ENCODE measurements at places on chromosomes 12 and 14.

- DNase-seq: no peak
These were observed 3.5 kb downstream of the RPS6KL1 start for GRCh38 chr14:74919421-74920165.

DNA sequence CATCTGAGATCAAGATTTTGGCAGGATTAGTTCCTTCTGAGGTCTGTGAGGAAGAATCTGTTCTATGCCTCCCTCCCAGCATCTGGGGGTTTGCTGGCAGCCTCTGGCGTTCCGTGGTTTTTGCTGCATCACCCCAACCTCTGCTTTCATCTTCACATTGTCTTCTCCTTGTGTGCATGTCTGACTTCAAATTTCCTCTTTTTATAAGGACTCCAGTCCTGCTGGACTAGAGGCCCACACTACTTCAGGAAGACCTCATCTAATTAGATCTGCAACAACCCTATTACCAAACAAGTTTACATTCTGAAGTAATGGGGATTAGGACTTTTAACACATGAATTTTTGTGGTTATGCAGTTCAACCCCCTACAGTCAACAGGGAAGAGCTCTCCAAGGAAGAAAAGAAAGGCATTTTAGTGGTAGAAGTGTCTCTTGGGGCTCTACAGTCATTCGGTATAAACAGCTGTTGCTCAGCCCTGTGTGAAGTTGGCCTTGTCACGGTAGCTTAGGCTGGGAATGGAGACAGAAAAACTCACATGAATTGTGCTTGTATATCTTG, 89.7 kb downstream of the CAND1 start:
- DNase-seq: no peak

DNA sequence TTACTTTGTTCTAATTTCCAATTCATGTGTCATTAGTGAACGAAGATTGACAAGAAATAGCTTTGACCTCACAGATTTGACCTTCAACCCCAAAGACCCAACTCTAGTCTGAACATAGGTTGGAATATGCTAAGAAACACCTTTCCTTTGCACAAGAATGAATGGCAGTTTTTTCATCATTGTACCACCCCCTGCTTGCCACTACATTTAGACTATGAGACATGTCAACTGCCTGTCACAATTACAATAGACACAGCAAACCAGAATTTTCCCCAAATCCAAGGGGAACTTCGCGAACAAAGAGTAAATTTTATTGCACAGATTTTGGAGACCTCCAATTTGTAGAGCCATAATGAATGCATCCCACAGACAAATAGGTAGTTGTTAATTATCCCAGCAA, 535.4 kb downstream of the PRKD1 start:
- DNase-seq: no peak

DNA sequence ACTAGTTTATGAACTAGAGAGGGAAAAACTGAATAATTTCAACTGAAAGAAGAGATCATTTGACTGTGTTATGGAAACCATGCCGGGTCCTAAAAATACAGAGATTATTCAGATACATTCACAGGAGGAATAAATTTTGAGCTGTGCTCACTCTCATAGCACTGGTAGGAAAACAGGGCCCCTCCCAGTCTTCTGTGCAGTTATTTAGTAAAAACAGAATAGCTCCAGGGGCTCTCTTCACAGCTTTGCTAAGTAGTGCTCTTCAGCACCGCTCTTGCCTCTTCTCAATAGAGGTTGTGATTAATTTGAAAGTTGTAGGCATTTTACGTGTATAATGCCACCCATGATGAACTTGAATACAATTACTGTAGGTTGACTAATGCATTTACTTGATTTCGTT, 435.9 kb upstream of the PDE3A start:
- DNase-seq: no peak

DNA sequence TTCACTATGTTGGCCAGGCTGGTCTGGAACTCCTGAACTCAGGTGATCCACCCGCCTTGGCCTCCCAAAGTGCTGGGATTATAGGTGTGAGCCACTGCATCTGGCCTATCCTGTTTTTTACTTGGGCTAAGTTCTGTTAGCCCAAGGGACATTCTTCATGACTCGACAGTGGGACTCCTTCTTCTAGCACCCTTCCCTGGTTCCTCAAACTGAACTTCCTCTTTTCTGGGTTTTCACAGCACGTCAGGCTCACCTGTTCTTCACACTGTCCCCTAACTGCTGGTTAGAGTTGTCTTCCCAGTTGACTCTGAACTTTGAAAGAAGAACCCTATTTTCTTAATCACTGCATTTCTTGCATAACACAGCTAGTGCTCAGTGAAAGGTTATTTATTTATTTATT, 22.5 kb downstream of the CABP1 start:
- no peak for DNase-seq

DNA sequence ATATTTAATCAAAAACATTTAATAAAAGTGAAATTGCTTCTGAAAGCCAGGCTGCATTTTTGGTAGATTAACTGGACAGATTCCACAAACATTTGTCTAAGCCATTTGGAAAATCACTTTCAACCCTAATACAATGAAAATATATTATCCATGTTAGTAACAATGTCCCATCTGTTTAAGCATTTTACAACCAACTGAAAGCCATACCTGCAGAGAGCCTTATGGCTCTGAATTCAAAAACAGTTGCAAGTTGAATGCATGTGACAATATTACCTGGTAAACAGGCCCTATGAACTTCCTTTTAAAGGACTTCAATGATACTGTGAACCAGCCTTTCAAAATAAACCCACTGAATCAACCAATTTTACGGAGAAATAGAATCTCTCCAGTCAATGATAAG, 468.1 kb downstream of the BTG1 start:
- DNase-seq: no peak

GRCh38 chr12:29073631-29074239, 75.3 kb upstream of the FAR2 start:
- DNase-seq: no peak

- no peak for DNase-seq
These were observed 27.4 kb upstream of the BATF start for GRCh38 chr14:75494896-75495295.

DNA sequence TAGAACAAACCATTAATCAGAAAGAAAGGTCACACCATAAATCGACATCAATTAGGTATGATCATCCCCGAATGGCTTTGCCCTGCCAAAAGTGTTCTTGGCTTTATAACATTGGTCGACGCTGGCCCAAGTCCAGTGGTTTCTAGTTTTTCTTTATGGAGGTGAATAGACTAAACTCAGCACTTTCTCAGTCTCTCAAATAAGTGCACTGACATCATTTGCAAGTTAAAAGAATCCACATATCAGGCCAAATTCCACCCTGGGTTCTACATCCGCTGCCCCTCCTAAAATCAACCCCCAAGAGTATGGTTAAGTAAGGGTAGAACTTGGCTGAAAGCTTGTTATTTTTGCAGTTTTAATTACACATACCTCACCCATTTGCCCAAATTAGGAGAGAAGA, 314.3 kb downstream of the C12orf75 start:
- no peak for DNase-seq

DNA sequence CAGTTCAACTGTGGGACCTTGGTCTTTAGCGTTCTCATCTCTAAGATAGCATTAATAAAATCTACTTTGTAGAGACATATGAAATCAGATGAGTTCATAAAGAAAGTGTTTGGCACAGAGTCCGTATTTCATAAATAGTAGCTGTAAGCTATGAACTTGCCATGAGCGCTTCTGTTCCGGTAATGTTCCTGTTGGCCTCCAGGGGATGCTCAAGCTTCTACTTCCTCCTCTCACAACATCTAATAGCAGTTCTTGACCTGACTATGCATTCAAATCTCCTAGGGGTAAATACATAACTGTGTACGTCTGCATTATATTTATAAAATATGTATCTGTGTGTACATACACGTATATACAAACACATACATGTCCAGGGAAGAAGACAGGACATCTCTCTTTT, 288.2 kb upstream of the TMPO start:
- no peak for DNase-seq

GRCh38 chr12:16586350-16587109, 19.4 kb downstream of the LMO3 start:
- DNase-seq: no peak

DNA sequence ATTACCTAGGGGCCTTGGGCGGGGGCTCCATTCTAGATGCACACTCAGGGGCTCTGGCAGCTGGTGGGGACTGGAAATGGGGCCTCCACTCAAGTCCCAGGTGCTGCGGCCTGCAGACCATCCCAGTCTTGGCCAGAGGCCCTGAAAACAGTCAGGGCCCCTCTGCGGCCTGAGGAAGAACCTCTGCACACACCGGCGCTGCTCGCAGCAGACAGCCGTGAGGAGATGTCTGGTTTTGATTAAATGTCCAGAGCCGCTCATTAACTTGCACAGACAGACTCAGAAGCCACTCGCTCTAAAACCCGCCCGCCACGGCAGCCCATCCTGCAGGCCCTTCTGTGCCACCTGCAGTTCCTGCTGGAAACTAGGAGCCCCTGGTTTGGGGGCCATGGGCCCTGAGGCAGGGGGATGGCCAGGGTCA, 36.4 kb upstream of the NCOR2 start:
- no peak for DNase-seq

GRCh38 chr12:31818623-31819268, 89.9 kb upstream of the AMN1 start:
- DNase-seq: no peak

GRCh38 chr12:3032770-3033538, 44.2 kb upstream of the TSPAN9 start:
- no peak for DNase-seq

DNA sequence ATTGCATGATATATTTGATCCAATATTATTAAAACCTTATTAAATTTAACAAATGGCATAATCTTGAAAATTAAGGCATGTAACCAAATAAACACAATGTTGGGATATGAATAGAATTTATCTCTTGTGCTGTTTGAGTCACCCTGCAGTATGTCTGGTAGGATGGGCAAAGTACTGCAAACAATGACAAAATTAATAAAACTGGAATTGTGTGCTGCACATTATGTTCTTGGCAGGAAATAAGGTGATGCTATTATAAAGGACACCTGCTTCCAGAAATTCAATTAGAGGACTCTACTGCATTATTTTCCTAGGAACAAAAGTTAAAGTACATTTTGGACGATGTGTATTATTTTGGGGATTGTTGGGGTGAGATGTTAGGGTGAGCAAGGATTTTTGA, 132.7 kb downstream of the PPFIA2 start:
- no peak for DNase-seq

DNA sequence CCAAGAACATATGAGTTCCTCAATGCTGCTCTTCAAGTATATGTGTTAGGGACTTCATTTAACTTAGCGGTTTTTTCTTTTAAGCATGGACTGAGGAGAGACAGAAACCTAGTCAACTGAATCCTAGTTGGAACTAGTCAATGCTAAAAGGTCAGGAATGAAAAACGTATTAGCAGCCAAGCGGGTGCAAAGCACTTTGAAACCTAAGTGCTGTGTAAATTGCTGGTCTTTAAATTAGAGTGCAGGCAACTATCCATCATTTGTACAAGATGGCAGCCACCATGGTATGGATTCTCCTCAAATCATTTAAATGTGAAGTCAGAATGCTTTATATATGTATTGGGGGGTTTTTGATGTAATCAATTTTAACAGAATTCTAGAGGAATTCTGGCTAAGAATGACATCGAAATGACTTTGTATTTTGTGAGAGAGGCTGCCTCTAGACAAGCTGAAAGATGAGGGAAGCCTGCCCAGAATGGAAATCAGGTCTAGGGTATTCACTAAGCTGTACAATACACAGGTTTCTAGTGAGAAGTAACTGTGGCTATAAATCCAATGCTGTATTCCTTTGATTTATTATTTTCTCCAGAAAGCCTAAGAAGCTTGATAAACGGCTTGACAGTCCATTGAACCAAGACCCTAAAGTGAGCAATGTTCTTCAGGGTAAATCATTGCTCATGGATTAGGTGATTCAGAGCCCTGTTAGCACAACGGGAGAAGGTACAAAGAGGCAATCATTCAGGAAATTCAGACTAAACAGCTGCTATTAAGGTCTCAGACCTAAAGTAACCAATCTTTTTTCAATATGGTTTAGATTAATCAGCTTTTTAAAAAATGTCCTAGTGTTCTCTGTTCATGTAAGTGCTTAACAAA, 198.8 kb downstream of the ANO2 start:
- no peak for DNase-seq

DNA sequence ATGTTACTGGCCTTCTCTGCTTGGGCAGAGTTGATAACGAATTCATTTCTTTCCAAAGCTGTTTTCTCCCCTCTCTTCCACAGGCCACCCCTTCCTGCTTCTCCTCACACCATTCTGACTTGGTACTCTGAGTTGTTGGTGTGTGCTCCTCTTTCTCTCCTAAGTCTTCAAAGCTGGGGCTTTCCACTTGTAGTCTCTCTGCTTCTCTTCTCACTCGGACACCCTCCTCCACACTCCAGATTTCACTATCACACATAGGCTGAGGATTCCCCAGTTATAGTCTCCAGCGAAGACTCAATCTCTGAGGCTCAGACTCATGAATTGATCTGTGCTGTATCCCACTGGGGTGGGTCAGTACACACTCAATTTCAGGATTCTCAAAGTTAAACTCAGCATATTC, 201.0 kb downstream of the SSPN start:
- DNase-seq: no peak

- no peak for DNase-seq
These were observed 353 bp upstream of the MAPK1IP1L start for GRCh38 chr14:55051165-55051422.

DNA sequence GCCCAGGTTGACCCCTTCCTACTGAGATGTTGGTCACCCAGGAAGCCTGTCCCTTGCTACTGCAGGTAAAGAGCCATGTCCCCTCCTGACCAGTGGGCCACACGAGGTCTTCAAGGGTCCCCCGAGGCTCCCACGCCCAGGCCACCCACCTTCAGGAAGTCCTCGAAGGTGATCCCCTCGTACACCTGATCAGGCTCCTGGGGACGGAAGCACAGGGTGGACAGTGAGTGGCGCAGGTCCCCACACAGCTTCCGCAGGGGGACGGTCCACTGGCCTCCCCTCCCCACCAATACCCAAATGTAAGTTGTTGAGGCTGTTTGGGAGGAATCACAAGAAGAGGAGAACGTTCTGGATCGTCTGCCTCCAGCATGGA, 57.4 kb downstream of the TESC start:
- no peak for DNase-seq

- DNase-seq: no peak
These were observed 28.5 kb downstream of the ACTR6 start for GRCh38 chr12:100229036-100229635.

DNA sequence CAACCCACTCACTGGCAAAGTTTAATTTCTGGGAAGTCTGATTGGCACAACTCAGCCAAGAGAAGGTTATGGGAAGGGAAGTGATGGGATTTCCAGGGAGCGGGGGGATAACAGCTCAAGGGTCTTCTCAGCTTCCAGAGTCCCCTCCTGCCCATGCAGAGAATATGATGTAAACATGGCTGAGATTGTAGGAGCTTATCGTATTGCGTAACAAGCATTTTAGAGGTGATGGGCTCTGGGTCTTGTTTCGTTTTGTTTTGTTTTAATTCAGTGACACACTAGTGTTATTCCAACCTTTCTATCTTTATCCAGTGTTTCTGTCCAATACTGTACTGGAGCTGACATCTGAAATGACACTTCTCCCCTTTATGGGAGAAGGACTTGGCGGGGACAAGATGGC, 762.1 kb upstream of the TMEM132C start:
- no peak for DNase-seq

- DNase-seq: no peak
These were observed 9.2 kb downstream of the RARG start for GRCh38 chr12:53222806-53223261.

- DNase-seq: no peak
These were observed 198.8 kb downstream of the KITLG start for GRCh38 chr12:88381466-88381865.

All from hypothalamus (tissue), 51 donors.